ENCODE measurements at places on chromosomes 4 and X.

GRCh38 chrX:38999967-39000745, 198.9 kb downstream of the MID1IP1 start:
- no peak for DNase-seq

GRCh38 chr4:153067376-153067775, 131.3 kb downstream of the FHDC1 start:
- no peak for DNase-seq

DNA sequence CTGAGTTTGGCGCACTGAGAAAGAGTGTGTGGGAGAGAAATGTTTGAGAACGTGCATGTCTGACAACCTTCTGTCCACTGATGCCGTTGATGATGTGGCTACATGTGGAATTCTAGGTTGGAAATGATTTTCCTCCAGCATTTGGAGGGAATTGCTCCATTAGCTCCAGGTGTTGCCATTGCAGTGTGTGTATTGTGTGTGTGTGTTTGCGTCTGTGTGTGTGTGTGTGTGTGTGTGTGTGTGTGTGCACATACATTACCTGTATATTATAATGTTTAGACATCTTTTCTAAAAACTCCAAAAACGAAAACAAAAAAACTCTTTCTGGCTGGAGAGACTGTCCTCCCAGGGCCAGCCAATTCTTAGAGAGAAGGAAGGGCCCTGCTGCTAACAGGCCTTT, 18.2 kb upstream of the MECP2 start:
- DNase-seq, result no peak

- DNase-seq, result no peak
These were observed 156.3 kb downstream of the CPEB2 start for GRCh38 chr4:15158406-15159091.

DNA sequence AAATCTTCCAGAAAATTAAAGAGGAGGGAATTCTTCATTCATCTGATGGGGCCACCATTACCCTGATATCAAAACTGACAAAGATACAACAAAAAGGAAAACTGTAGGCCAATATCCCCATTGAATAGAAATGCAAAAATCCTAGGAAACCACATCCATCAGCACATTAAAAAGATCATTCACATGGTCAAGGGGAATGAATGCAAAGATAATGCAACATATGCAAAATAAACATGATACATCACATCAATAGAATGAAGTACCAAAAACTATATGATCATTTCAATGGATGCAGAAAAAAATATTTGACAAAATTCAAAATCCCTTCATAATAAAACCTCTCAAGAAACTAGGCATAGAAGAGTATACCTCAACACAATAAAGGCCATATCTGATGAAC, 108.9 kb upstream of the SH3RF1 start:
- DNase-seq, result no peak

DNA sequence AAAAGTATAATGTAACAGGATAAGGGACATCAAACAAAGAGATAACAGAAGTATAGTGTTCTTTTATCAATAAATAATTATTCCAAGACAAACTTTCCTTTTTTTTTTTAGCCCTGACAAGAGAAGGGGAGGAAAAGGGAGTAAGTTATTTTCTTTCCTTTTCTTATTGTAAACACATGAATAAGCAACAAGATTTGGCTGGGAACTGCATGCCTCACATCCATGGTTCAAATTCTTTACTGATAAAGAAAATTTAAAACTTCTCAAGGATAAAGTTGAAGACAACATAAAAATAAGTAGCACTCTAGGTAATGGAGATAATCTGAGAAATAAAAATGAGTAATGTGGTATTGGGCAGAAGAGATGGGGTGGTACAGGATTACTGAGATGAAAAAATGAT, 71.6 kb downstream of the NEK1 start:
- DNase-seq, result no peak

DNA sequence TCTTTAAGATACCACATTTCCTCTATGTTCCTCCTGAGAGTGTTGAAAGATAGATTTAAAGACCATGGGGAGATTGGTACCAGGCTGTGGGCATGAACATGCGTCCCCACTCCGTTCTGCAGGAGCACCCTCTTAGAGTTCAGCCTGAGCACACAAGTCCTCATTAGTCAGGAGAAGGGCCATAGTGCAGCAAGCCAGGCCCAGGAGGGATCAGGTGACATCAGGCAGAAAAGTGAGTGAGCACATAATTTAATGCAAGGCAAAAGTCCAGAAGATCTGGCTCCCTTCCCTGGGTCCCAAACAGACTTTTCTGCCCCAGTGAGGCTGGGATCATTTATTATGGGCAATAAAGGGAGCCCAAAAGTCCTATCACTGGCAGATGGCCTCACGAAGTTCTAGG, 263.7 kb upstream of the AGTR2 start:
- DNase-seq, result no peak

- DNase-seq, result no peak
These were observed 32.9 kb upstream of the DKK2 start for GRCh38 chr4:107069049-107069448.

GRCh38 chr4:108811486-108811885, 48.6 kb upstream of the ETNPPL start:
- no peak for DNase-seq

DNA sequence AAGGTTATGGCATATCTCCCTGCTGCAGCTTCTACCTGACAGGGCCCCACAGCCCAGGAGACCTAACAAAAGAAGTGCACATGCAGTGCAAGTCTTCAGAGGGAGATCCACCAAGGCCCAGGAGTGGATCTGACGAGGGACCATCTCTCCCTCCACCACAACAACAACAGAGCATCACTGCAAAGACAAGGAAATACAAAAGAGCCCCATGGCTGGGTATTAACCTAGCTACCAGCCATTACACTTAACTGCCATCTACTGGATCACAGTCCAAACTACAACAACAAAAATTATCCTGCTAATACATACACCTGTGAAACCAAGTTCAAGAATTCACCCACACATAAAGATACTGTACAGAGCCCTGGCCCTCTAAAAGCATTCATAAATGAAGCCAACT, 280.2 kb upstream of the SLC7A11 start:
- DNase-seq, result peak; percentile 11

- DNase-seq, result no peak
These were observed 938.3 kb upstream of the IGFBP7 start for GRCh38 chr4:58048491-58048890.

- DNase-seq, result no peak
These were observed 158.3 kb upstream of the AADAT start for GRCh38 chr4:170248029-170248428.

- no peak for DNase-seq
These were observed 13.0 kb upstream of the CXCL2 start for GRCh38 chr4:74111990-74112389.

GRCh38 chr4:149293046-149293649, 522.5 kb downstream of the IQCM start:
- DNase-seq, result no peak

- no peak for DNase-seq
These were observed 11.5 kb downstream of the PRPS2 start for GRCh38 chrX:12802741-12803140.

Measured in endothelial cell (in vitro differentiated cells).